ENCODE measurements at places on chromosomes 2 and 18. TPM values are rescaled to one million over a fixed set of nuclear protein-coding genes. Genes with fewer than 3 reads are reported as not detected.
A peak's percentile ranks its signal among the peaks of the same experiment; 100 is the strongest.

The MC4R gene
- not detected for total RNA-seq

The SERPINB2 gene
- total RNA-seq = not detected

The LHCGR gene
- 0.29 TPM for total RNA-seq

The UGT1A3 gene
- not detected for total RNA-seq

The PSMG2 gene
- total RNA-seq = 83.4 TPM

GRCh38 chr2:69452687-69453086 lies 15.5 kb upstream of the NFU1 start:
- no peaks in the 10 kb centered on the region for H3K27me3 ChIP-seq
- no peak overlapping the region for H3K4me3 ChIP-seq
- H3K27ac ChIP-seq = no peak overlapping the region
- no peaks in the 10 kb centered on the region for H3K4me1 ChIP-seq
- no peaks in the 10 kb centered on the region for H3K36me3 ChIP-seq

DNA sequence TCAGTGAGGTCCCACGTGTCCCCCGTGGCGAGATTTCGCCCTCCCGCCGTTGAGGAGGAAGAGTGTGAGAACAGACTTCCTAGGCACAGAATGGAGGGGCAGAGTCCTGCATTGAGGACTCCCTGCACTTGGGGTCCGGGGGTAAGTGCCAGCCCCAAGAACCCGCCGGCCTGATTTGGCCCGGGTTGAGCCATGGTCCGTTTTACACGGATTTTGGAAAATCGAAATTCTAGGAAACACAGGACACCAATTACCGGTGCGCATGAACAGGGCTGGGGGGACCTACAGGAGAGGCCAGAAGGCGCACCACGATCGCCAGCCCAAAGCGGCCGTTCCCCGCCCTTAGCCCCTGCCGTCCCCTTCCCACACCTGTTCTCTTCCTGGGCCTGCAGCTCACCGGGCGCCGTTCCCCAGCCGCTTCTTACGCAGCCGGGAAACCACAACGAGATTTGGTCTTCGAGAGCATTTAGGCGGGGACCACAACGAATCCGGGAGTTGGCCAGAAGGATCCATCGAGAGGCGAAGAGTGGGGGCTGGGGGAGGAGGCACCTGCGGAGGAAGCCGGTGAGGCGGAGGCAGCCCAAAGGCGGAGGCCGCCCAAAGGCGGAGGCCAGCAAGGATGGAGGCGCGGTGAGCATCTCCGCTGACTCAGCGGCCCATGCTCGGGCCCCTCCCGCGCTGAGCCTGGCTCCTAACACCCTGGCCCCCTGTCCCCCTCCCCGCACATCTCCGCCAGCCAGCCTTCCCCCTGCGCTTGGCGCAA lies 464 bp upstream of the TLX2 start:
- DNase-seq = no peak
- H3K27ac ChIP-seq = no peak overlapping the region
- no peaks in the 10 kb centered on the region for H3K4me1 ChIP-seq

- no peak for DNase-seq
- no peaks in the 10 kb centered on the region for H3K36me3 ChIP-seq
- no peaks in the 10 kb centered on the region for H3K27me3 ChIP-seq
Measured at GRCh38 chr2:2568411-2568810, 237.3 kb upstream of the MYT1L start.

- no peak overlapping the region for H3K4me3 ChIP-seq
- no peak overlapping the region for H3K27ac ChIP-seq
- peak; percentile 75 for DNase-seq
- no peaks in the 10 kb centered on the region for H3K36me3 ChIP-seq
Measured at GRCh38 chr18:46374850-46375249, 270.7 kb downstream of the HAUS1 start.
